ENCODE measurements at places on chromosomes 6 and 20.

GRCh38 chr20:34654207-34654744, 22.6 kb downstream of the PIGU start:
- DNase-seq: no peak

GRCh38 chr6:36627801-36628246, 33.7 kb downstream of the SRSF3 start:
- no peak for DNase-seq

- no peak for DNase-seq
Observed at GRCh38 chr6:88680654-88681053, 282.8 kb downstream of the RNGTT start.

DNA sequence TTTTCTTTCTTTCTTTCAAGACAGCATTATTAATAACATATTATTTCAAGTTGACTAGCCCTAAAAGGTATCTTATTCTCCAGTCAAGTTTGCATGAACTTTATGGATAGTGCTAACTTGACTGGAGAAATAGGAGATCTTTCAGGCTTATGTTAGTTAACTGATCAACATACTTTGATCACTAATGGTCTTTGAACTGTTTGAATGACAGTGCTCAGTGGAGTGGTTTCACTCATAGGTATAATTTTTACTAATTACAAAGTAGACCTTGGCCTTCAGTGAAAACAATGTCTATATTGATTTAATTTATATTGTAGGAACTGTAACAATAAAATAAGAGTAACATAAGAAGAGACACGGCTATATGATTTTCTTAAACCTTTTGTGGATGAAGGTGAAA, 8.0 kb upstream of the LRRC1 start:
- DNase-seq: no peak

DNA sequence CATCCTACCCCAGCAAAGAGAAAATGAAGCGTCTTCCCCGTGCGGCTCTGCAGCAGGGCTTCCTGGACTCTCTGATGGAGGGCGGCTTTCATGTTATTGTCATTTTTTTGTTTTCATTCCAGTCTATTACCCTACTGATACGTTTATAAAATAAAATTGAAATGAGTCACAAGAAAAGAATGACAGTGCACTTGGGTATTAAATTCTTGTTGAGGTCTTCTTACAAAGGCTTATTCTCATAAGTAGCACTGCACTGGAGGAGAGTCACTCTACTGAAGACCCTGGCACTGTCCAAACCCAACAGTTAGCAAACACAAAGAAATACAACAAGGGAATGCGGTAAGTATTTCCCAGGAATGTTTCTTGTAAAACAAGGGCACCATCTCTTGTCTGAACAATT, 379.3 kb downstream of the MAFB start:
- DNase-seq: no peak

GRCh38 chr20:23255716-23256385, 94.7 kb upstream of the NXT1 start:
- no peak for DNase-seq

DNA sequence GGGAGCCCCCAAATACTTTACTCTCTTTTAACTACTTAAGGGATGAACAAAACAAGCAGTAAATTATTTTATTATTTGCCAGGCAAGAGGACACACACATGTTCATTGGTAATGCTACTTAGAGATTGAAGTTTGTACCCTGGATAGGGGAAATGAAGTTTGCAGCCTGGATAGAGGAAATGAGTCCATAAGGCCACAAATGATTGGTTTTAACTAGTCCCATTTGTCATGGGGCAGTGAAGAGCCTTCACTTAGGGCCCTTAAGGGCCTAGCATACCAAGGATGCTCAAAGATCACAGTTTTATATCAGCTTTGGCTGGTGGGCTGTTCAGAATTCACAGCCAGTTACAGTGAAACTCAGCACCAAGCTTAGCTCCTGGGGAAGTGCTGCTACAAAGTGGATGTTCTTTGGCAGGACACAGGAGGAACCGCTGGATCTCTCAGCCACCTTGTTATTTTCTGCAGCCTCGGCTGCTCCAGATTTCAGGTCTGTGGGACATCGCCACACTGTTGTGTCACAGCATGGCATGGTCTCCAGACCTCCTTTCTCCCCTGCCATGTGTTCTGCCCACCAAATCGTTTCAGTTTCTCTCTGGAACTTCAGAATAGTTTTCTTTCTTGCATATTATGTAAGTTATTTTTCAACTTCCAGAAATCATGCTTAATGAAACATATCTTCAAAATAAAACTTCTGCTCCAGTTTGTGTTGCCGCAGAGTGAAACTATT, 41.8 kb downstream of the NCOA7 start:
- no peak for DNase-seq

- DNase-seq: no peak
Observed at GRCh38 chr6:14811775-14812428, 434.0 kb upstream of the JARID2 start.

All from NCI-H187 treated with DMSO at 0.1 percent for 48 hours (cell line).